ENCODE measurements at places on chromosomes 2 and 18. TPM values are rescaled to one million over a fixed set of nuclear protein-coding genes. Genes with fewer than 3 reads are reported as not detected.

Gene GATA6
- total RNA-seq: 0.10 TPM

Gene KCNG2
- total RNA-seq: 0.10 TPM

Gene ZNF407
- 32.0 TPM for total RNA-seq

Gene AFF3
- total RNA-seq: 21.9 TPM

Gene LRRTM4
- total RNA-seq: 0.10 TPM

Gene IL37
- not detected for total RNA-seq

Gene ORC2
- 12.1 TPM for total RNA-seq

Gene HNMT
- total RNA-seq: 42.2 TPM

Gene PLA2R1
- not detected for total RNA-seq
